ENCODE measurements at places on chromosomes 1 and 21. TPM values are rescaled to one million over a fixed set of nuclear protein-coding genes. Genes with fewer than 3 reads are reported as not detected.

- no peak for DNase-seq
These were observed 132.8 kb downstream of the CASZ1 start for GRCh38 chr1:10663678-10664035.

DNA sequence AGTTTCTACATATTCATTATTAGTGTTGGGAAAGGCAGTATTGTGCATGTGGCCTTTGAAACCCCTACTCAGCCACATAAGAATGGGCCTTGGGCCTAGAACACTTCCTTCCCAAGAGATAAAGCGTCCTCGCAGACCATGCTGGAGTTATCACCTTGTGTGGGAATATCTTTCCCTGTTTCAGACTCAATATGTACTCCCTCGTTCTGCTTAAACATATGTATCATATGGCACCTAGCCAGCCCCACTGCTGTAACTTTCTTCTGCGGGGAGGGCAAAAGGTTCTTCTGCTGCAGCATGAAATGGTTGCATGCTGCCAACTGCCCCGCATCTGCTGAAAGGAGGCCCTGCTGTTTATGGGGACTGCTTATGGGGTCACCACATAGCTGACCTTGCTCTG is 92.0 kb downstream of the CRB1 start:
- DNase-seq: no peak

- no peak for DNase-seq
These were observed 116.5 kb upstream of the JUN start for GRCh38 chr1:58900396-58900795.

DNA sequence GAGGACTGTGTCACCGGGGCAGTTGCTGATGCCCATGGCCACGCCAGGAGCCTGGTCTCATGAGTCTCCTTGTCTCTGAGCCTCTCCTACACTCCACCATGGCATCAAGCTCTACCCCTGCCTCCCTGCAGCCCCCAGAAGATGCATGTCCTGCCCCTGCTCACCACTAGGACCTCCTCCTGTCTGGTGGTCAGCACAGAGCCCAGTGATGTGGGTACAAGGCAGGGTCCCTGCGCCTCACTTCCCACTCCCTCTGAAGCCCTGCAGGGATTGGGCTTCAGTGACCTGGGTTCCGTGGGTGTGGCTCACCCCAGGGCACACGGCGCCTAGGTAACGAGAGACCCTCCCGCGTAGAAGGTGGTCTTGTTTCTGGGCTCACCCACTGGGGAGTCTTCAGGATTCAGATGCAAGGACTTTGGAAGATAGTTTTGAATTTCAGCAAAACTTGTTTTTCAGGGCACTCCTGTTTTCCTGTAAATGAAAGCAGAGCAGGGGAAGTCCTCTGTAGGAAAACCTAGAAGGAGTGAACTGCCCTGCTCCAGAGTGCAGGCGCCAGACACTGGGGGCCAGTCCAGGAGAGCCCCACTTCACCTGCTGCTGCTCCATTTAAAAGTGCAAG is 2.8 kb downstream of the COL18A1 start:
- no peak for DNase-seq

DNA sequence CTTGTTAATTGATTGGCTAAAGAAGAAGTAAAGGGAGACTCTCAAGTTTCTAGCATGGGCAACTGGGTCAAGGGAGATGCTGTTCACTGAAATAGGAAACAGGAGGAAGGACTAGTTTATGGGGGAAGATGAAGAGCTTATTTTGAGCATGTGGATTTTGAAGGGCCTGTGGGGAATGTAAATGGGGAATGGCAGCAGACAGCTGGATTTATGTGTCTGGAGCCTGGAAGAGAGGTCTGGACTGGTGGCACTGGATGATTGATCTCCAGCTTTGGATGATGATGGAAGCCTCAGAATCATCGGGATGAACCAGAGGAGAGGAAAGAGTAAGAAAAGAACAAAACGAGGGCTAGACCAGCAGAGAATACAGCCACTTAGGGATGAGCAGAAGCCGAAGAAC is 54.9 kb upstream of the ENAH start:
- DNase-seq: no peak

DNA sequence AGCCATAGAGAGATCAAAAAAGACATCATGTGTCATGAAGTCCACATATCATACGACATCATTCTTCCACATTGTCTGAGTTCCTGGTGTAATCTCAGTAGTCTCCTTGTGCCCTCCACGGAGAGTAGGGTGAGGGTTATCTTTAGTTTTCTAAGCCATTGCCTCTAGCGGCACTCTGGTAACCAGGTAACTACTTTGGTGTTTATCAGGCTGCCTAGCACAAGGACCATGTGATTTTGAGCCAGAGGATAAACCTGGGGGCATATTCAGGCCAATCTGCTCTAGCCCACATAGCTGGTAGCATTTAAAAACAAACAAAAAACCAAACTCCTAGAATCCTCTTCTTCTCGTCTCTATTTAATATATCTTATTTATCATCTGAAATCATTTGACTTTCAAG is 147.4 kb downstream of the GDAP2 start:
- DNase-seq: no peak

The NCSTN gene
- 49.0 TPM for total RNA-seq

The LYSMD1 gene
- total RNA-seq: 9.4 TPM

The SIM2 gene
- 1.3 TPM for total RNA-seq
